Thyroid gland (tissue), 4 donors: ENCODE measurements at places on chromosomes 16 and 17. TPM values are rescaled to one million over a fixed set of nuclear protein-coding genes. Genes with fewer than 3 reads are reported as not detected.

- DNase-seq = peak; percentile 52
Measured at GRCh38 chr17:59001158-59001814, 105.4 kb downstream of the TRIM37 start.

DNA sequence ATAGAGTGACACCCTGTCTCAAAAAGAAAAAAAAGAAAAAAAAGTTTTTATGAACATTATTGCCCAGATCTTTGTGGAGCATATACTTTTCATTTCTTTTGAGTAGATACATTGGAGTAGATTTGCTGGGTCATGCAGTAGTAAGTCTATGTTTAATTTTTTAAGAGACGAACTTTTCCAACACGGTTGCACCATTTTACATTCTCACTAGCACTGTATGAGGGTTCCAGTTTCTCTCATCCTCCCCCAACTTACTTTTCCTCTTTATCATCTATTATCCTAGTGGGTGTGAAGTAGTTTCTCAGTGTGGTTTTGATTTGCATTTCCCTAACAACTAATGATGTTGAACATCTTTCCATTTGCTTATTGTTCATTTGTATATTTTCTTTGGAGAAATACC is 10.5 kb downstream of the RPS6KB1 start:
- DNase-seq = no peak

DNA sequence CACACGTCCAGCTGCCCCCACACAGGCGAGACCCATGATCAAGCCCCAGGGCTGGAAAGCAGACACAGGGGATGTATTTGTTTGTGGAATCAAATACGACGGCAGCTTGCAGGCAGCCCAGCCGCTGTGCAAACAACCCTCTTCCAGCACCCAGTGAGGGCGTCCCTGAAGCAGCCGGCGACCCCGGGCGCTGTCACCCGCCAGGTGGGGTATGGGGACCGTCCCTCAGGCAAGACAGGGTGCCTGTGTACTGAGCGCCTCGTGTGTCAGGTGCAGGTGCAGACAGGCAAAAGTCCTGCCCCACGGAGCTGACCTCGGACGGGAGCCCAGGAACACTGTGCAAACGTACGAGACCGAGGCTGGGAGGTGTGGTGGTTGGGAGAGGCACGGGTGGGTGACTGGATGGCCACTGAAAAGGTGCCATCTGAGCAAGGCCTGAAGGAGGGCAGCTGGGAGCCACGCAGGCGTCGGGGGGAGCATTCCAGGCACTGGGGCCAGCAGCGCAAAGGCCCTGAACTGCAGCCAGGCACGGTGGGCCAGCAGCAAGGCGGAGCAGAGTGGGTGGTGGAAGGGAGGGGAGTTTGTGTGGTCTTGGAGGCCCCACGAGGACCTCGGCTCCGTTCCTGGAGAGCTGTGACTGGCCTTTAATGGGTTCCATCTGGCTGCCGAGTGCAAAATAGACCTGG is 48.5 kb downstream of the CBFA2T3 start:
- DNase-seq = no peak

- DNase-seq = no peak
Measured at GRCh38 chr17:34584805-34585416, 5.5 kb downstream of the TMEM132E start.

TMEM132E gene
- 0.13 TPM for total RNA-seq

ST6GALNAC2 gene
- total RNA-seq = 32.7 TPM

KLHL10 gene
- total RNA-seq = 1.6 TPM
